ENCODE measurements at places on chromosomes 5 and 9. TPM values are rescaled to one million over a fixed set of nuclear protein-coding genes. Genes with fewer than 3 reads are reported as not detected.

Gene RASGRF2
- 11.7 TPM for total RNA-seq

Gene HMGXB3
- total RNA-seq: 51.0 TPM

GRCh38 chr5:116632890-116633289 lies 58.3 kb upstream of the SEMA6A start:
- no peak for DNase-seq

DNA sequence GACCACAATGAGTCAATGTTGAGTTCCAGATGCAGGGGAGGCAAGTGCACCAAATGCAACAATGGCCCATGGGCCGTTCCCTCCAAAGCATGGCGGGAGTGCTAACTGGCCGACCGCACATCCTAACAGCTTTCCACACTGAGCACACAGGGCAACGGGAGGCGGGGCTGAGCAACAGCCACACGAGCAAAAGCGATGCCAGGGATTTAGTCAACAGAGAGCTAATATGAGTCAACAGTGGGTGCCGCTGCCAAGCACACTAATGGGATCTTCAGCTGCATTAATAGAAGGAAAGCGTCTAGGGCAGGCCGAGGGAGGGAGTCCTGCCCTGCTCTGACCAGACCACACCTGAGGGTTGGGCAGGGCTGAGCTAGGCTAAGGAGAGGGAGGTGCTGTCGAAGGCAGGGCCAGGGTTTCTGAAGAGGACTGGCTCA lies 4.6 kb downstream of the EPB41L4B start:
- peak; percentile 83 for DNase-seq

GRCh38 chr9:69180670-69181069 lies 6.6 kb downstream of the TJP2 start:
- DNase-seq: peak; percentile 81

Gene KDM3B
- 79.8 TPM for total RNA-seq
